Frontal cortex (tissue), 4 donors: ENCODE measurements at places on chromosomes 16 and 17. TPM values are rescaled to one million over a fixed set of nuclear protein-coding genes. Genes with fewer than 3 reads are reported as not detected.

SPNS2 gene
- 11.0 TPM for total RNA-seq

PTX4 gene
- total RNA-seq = not detected

DNA sequence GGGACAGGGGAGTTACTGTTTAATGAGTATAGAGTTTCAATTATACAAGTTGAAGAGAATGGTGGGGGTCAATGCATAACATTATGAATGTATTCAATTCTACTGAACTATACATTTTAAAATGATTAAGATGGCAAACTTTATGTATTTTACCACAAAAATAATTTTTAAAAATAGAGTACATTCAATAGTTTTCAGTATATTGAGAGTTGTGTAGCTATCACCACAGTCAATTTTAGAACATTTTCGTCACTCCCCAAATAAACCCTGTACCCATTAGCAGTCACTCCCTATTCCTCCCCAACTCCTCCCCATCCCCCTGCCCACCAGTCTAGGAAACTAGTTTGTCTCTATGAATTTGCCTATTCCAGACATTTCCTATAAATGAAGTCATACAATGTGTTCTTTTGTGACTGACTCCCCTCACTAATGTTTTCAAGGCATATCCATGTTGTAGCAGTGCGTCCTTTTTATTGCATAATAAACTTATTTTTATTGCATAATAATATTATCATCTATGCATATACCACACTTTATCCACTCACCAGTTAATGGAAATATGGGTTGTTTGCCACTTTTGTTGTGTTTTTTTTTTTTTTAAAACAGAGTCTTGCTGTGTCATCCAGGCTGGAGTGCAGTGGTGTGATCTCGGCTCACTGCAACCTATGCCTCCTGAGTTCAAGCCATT lies 52.5 kb upstream of the ERN1 start:
- DNase-seq = no peak

- DNase-seq = no peak
Measured at GRCh38 chr17:72125742-72126141, 4.9 kb downstream of the SOX9 start.

- no peak for DNase-seq
Measured at GRCh38 chr17:49480836-49481615, 14.1 kb upstream of the NGFR start.

FOXN1 gene
- total RNA-seq = not detected

DNA sequence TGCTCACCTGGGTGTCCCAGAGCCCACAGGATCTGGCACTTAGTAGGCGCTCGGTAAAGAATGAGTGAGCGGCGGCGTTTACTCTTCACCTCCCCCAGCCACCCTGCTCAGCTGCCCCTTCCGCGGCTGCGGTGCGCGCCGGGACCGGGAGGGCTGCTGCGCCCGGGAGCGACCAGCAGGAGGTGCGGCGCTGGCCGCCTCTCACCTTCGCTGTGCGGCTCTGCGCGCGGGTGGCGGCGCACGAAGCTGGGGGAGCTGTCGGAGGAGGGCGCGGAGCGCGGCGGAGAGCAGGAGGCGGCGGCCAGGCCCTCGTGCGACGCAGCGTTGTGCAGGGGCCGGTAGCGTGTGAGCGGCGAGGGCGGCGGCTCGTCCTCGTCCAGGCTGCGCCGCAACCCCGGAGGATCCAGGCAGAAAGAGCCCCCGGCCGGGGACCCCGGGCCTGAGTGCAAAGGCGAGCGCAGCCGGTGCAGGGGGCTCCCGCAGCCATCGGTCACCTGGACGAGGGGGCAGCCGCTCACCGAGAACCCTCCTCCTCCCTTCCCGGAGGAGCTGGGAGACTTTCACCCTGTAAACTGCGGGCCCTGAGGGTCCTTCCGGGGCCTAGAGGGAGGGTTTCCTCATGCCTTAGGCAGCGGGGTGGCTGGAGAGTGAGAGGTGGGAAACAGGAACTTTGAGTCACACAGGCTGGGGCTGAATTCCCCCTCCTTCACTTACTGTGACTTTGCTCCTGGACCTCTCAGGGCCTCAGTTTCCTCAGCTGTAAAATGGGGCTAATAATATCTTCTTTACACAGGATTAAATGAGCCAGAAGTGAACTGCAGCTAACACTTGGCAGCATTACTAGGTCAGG lies 12.5 kb downstream of the SAMD14 start:
- no peak for DNase-seq

- no peak for DNase-seq
Measured at GRCh38 chr16:86302421-86303109, 207.8 kb upstream of the FOXF1 start.

DNA sequence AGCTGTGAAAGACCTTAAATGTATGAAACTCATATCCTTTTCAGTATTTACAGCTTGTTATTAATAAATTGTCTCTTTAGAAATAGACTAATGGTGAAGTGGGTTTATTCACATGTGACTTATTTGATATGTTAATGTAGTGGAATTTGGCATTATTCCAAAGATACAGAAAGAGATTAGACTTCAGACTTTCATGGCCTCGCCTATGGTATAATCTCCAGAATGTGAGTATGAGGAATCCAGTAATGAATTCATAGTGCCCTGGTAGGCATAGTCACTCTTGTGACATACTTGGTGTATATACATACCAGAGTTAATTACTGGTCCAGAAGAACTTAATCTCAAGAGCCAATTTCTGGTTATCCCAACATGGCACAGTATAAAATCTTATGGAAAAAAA lies 72.7 kb downstream of the OMG start:
- DNase-seq = no peak

- DNase-seq = no peak
Measured at GRCh38 chr16:46859719-46860152, 24.4 kb upstream of the GPT2 start.

SLC25A10 gene
- total RNA-seq = 4.9 TPM

- DNase-seq = no peak
Measured at GRCh38 chr17:51699303-51699702, 439.0 kb downstream of the UTP18 start.

ZNF750 gene
- not detected for total RNA-seq

VTN gene
- 0.41 TPM for total RNA-seq

GRCh38 chr17:78873519-78874340 lies 29.3 kb downstream of the CEP295NL start:
- DNase-seq = no peak

DNA sequence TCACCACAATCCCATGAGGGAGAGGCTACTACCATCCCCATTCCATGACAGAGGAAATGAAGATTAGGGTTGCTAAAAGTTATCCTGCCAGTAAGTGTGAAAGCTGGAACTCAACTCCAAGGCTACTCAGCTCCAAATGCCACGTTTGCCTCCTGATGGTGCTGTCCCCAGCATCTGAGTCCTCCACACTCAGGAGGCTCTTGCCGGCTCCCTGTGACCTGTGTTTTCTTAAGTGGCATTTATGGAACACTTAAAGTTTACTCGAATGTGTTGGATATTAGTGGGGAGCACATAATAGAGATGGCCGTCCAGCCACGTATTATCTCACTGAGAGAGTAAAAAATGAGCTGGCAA lies 267.9 kb downstream of the CBLN1 start:
- no peak for DNase-seq

DNA sequence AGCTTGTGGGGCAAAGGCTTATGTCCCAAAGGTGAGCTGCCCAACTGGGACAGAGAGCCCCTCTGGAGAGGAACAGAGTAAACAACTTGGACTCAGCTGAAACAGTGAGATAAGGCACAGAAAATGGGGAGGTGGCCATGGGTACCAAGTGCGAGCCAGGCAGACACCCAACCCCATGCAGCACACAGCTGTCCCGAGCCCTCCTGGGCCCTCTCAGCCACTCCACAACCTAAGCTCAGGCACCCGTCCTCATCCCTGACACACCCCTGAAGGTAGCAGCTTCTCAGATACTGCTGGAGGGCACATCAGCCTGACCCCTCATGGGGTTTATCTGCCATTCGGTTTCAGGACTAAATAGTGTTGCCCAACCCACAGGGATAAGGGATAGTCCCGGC lies 4.8 kb upstream of the GFOD2 start:
- DNase-seq = no peak

DNA sequence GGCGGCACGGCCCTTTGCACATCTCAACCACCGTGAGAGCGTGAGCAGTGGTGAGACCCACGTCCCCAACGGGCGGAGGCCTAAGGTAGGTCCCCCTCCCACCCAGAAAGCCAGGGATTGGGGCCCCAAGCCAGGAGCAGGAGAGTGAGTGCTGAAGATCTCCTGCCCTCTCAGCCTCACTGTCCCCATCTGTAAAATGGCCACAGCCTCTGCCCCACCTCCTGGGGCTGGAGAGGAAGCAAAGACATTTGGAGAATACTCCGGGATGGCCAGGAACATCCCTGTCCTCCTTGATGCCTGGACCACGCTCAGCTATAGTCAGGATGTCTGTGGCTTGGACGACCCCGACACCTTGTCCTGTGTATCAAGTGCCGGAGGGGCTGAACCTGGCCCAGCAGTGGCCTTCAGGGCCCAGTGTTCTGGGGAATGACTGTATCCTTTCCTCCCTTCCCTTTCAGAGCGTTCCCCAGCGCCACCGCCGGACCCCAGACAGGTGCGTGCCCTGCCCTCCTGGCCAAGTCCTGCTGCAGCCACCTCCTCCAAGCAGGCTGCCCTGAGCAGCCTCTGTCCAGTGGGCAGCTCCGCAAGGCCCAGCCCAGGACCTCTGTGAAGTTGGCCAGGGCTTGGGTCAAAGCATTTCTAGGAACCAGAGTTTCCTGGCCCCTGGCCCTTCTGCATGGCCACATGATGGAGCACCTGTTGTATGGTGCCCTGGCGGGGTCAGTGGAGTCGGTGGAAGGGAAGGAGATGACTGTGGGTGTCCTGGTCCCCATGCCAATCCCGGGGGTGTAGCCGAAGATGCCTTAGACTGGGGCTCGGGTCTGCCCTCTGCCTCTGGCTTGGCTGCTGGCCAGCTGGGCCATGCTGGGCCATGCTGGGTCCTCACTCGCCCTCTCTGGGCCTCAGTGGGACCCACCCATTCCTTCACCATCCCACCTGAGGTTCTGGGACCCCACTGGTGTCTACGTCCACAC lies 38.4 kb downstream of the ADCY7 start:
- no peak for DNase-seq

MFAP4 gene
- 0.82 TPM for total RNA-seq

DNA sequence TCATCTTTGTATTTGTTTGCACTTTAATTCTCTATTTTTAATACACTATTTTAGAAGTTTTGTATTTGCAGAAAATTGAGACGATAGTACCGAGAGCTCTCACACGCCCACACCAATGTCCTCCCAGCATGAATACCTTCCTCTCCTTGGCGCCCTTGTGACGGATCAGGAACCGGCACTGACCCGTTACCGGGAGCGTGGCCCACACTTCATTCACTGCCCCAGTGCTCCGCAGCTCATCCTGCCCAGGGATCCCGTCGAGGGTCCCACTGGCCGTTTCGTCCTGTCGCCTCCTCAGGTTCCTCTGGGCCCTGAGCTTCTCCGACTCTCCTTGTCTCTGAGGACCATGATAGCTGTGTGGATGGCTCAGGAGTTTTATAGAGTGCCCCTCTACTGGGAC lies 50.6 kb downstream of the KLHDC4 start:
- no peak for DNase-seq

GRCh38 chr17:9109933-9110332 lies 88.6 kb downstream of the NTN1 start:
- DNase-seq = no peak

DNA sequence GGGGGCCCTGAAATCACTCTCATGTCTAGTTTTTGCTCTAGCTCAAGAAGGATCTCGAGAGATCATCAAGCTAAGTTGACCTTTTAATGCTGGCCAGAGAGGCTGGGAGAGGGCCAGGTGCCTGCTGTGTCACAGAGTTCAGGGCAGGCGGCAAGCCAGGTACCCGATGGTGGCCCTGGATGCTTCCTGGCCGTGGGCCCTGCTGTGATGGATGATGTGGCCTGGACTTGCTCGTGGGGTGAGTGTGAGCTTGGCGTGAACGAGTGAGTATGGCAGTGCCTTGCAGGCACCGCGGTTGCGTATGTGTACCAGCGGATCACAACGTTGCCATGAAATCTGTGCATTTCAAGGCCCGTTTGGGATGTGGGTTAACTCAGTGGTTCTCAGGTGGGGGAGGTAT lies 7.4 kb downstream of the IRF8 start:
- no peak for DNase-seq

GRCh38 chr16:26598061-26598460 lies 468.7 kb upstream of the C16orf82 start:
- DNase-seq = no peak
